ENCODE measurements at places on chromosomes 3 and 15.

DNA sequence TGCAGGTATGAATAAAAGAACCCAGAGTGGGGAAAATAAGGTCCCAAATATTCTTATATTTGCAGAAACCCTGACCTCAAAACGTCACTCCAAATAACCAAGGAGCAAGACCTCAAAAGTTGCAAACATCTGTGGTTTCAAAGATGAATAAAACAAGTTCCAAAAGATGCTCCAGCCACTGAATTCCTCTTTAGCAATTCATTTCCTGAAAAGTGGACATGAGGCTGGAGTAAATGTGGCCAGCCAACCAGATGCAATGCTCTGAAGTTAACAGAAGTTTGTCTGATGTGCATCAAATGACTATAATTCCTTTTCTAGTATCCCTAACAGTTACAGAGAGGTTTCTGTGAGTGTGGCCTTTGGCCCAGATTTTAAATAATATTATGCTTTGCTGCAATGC lies 71.2 kb upstream of the WNT5A start:
- DNase-seq = no peak

GRCh38 chr15:66768987-66769386 lies 67.0 kb downstream of the SMAD6 start:
- no peak for DNase-seq

DNA sequence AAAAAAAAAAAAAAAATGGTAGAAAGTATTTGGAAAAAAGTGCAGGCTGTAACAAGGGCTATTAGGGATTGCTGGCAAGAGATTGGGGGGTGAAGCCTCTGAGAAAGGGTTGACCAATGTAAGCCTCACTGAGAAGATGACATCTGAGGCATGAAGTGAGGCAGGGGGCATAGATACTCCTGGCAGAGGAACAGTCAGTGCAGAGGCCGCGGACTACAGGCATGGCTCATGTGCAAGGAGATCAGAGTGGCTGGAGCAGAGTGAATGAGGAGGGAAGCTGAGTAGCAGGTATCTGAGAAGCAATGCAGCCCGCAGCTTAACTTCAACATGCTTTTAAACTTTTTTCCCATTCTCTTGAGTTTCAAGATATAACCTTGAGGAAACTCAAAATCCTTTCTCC lies 5.4 kb downstream of the FBXL22 start:
- no peak for DNase-seq

GRCh38 chr3:66195347-66195783 lies 25.4 kb upstream of the SLC25A26 start:
- peak; percentile 71 for DNase-seq

- no peak for DNase-seq
Observed at GRCh38 chr3:108493862-108494261, 16.5 kb downstream of the MYH15 start.

- no peak for DNase-seq
Observed at GRCh38 chr3:60250206-60250605, 1001.0 kb downstream of the FHIT start.

DNA sequence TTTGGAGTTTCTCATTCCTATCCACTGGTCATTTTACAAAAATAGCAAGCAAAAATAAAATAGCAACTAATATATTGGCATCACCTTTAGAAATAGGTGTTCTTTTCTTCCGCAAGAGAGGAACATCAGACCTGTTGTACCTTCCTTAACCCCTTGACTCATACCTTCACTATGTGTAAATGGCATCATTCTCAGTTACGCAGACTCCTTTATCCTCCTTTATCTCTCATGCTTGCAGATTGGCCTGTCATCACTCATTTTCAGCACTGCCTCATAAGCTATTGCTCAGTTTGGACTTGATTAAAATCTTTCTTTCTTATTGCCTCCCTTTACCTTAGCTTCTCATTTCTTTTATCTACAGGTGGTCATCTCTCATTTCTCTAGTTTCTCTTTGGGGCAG lies 21.4 kb downstream of the ARHGEF26 start:
- no peak for DNase-seq

GRCh38 chr3:67497746-67498145 lies 156.7 kb downstream of the SUCLG2 start:
- DNase-seq = no peak

DNA sequence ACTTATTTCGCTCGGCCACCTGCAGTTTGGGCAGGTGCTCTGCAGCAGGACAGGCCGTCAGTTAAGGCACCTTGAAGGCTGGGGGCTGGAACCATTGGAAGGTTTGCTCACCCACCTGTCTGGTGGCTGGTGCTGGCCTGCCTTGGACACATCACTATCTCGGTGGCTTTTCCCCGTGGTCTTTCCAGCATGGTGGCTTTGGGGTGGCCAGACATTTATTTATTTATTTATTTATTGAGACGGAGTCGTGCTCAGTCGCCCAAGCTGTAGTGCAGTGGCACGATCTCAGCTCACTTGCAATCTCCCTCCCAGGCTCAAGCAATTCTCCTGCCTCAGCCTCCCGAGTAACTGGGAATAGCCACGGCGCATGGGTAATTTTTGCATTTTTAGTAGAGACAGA lies 11.7 kb downstream of the ISG20 start:
- no peak for DNase-seq

GRCh38 chr15:98413933-98414546 lies 234.3 kb upstream of the IGF1R start:
- no peak for DNase-seq

DNA sequence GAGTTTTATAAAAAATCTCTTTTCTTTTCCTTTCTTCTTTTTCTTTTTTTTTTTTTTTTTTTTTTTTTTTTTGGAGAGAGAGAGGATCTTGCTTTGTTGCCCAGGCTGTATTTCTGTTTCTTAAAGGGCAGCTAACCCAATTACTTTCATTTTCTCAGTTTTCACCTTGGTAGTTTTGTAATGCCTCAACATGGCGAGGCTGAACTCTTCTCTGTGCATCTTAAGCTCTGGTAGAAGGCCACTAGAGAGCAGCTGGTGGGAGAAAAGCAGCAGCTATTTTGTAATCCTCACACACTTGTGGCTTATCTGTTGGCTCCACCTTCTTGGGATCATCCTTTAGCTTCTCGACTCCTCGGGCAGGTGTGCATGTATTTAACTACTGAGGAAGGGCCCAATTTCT lies 152.2 kb upstream of the MEIS2 start:
- no peak for DNase-seq

- no peak for DNase-seq
Observed at GRCh38 chr3:11077466-11077865, 76.8 kb upstream of the HRH1 start.

DNA sequence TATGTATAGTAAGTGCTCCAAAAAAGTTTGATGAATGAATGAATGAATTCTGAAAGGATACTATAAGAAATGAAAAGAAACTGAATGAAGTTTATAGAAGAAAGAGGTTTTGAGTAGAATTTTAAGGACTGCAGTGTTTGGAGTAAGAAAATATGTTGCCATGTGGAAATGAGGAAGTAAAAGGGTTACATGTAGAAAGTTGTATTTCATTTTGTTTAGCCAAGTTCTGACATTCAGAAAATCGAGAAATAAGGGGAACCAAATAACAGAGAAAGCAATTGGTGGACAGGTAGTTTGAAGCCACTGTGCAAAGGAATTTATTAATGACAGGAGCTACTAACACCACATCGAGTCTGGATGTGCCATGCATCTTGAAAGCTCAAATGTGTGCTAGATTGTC lies 200.7 kb downstream of the SATB1 start:
- DNase-seq = no peak

GRCh38 chr15:23690450-23690852 lies 3.3 kb upstream of the NDN start:
- DNase-seq = no peak

DNA sequence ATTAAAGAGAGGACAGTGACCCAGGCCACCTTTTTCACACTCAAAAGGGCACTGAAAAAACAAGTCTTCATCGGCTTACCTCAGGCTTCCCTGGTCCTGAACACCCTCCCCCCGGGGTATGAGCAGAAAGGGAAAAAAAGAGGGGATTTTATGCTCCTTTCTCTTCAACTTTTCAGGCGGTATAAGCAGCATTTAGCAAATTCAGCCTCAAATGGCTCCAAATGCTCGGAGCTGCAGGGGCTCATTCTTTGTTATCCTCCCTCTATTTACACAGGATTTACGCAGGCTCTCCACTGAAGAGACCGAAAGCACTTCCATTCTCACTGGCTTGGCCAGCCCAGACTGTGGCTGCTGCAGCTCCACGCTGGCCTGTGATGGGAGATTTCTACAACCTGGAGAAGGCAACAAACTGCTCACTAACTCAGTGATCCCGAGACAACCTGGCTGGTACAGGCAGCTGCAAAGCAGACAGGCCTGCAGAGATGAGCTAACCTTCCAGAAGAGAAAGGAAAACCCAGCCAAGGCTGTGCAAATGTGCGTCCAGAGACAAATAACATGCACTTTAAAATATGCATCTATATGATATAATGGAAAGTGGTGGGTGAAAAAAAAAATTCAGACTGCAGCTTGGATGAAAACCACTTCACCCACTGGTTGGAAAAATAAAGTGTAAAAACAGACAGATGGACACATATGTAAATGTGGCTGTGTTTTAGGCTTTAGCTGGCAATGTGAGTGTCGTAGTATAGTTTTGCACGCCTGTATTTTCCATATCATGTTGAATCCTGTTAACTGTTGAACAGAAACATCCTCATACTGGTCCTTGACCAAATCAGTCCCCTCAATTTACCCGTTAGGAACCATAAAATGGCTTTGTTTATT lies 54.2 kb downstream of the MEIS2 start:
- DNase-seq = no peak

- DNase-seq = no peak
Observed at GRCh38 chr3:133874344-133874743, 21.3 kb downstream of the RAB6B start.

- peak; percentile 25 for DNase-seq
Observed at GRCh38 chr3:75906555-75907112, 121.3 kb upstream of the ZNF717 start.

DNA sequence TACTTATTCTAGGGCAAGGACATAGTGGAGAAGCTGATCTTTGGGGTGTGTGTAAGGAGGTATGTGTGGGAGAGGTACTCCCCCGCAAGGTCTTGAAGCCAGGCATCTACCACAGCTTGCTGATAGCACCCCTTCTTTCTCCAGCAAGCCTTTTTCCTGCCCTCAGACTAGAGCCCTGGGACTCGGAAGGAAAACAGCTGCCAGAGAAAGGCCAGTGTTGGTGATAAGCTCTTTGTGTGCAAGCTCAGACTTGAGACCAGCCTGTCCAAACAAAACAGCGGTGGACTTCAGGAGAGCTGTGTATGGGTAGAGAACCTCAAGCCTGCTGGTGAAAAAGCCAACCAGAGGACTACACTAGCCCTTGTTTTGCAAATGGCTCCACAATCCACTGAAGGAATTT lies 1028.6 kb downstream of the MCTP2 start:
- DNase-seq = no peak

GRCh38 chr3:56137415-56137814 lies 330.9 kb downstream of the ERC2 start:
- DNase-seq = no peak

GRCh38 chr15:101526021-101526420 lies 36.5 kb upstream of the PCSK6 start:
- DNase-seq = no peak

- no peak for DNase-seq
Observed at GRCh38 chr3:109460961-109461360, 123.6 kb upstream of the DPPA4 start.

GRCh38 chr15:88124199-88124598 lies 132.3 kb downstream of the NTRK3 start:
- DNase-seq = no peak

GRCh38 chr15:71564217-71564616 lies 246.1 kb upstream of the NR2E3 start:
- no peak for DNase-seq

DNA sequence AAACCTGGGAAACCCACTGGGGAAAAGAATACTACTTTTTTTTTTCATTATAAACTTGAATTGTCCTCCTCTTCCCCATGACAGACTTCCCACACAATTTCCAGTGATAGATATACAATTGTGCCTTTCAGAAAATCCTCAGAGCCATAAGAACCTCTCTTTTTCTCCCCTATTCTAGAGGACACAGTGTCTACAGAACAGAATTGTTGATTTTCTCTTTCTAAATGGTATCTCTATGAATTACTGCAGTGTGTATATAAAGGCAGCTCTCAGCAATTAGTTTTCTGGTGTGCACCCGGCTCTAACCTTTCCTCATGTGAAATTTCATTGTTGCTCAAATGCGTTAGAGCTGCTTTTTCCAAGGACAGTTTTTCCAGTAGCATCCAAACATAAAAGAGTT lies 430.1 kb downstream of the TUSC7 start:
- no peak for DNase-seq

- no peak for DNase-seq
Observed at GRCh38 chr15:88663141-88663621, 24.4 kb downstream of the ISG20 start.

GRCh38 chr15:85603703-85604102 lies 191.0 kb downstream of the KLHL25 start:
- no peak for DNase-seq

DNA sequence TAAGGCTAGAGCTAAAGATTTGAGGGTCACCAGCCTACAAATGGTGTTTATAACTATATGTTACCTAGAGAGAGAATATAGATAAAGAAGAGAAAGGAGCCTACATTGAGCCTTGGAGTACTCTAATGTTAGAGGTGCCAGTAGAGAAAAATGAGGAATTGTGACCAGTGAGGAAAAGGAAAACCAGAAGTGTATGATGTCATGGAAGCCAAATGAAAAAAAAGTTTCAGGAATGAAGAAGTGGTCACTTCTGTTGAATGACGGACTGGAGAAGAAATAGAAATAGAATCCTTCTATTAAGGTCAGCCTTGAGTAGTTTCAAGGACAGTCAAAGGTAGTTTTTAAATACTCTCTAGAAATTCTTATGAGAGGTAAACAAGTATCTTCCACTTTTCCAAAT lies 51.2 kb upstream of the MLF1 start:
- no peak for DNase-seq

- no peak for DNase-seq
Observed at GRCh38 chr3:25448750-25449692, 21.0 kb downstream of the RARB start.

- DNase-seq = no peak
Observed at GRCh38 chr15:74019734-74020133, 25.2 kb downstream of the PML start.

DNA sequence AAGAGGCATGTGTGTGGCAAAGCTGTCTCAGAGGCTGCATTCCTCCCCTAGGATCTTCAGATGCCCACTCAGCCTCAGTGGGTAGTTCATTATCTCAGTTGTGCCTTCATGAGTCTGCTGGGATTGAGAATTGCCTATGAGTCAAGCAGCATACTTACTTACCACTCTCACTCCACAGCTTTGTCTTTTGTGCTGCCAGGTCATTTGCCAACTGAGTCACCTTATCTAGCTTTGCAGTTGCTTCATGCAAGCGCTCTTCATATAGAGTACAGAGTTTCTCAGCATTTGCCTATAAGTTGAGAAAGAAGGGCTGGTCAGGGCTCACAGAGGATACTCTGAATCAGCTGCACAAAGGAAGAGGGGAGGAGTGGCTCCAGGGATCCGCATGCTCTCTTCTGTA lies 89.5 kb downstream of the MYH15 start:
- DNase-seq = no peak
